ENCODE measurements at places on chromosomes 1 and 21. TPM values are rescaled to one million over a fixed set of nuclear protein-coding genes. Genes with fewer than 3 reads are reported as not detected.

- no peak for DNase-seq
Observed at GRCh38 chr21:21085206-21085605, 87.0 kb downstream of the NCAM2 start.

DNA sequence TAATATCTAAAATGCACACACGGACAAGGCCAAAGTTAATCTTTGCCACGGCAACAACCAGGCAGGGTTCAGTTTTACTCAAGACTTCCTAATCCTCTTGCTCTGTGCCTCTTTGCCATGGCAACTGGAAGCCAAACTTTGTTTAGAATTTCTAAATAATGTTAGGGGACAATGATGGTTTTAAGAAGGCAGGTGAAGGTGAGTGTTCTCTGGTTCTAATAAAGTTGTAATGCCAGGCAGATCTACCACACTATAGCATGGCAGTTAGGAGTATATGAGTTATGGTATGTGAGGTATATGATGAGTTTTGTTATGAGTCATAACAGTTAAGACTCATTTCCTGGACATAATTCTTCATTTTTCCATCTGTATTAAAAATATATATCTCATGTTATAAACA, 2.7 kb downstream of the PTPRC start:
- DNase-seq, result no peak

- no peak for DNase-seq
Observed at GRCh38 chr1:71804140-71804539, 478.2 kb downstream of the NEGR1 start.

DNA sequence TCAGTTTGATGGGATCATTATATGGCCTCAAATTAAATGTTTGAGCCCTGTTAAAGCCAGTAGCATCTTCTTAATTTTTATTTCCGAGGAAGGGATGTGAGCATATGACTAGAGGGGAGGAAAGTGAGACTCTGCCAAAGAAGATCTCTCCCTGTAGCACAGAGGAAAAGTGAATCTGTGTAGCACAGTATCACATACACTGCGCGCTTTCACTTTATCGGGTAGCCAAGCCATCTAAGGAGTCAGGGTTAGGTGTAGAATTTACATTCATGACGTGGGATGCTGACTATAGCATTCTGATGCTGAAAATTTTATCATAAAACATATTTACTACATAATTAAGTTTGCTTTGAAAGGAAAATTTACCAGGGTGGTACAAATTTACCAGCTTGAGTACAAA, 24.0 kb downstream of the LRRC8D start:
- DNase-seq, result no peak

DNA sequence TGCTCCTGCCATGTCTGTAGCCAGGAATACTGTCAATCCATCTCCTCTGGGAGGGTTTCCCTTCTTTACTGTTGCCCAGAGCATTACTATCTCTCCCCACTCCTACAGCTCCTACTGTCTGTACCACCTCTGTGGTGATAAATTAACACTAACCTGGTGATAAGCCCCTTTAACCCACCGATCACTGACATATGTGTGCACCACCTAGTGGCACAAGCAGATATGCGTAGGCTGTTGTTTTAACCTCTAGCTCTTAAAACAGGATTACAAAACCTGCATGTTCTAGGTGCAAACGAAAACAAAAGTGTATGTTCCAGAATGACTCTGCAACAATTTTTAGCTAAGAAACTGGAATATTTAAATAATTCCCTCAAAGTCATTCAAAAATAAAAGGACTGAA, 93.9 kb upstream of the BEND5 start:
- DNase-seq, result no peak

DNA sequence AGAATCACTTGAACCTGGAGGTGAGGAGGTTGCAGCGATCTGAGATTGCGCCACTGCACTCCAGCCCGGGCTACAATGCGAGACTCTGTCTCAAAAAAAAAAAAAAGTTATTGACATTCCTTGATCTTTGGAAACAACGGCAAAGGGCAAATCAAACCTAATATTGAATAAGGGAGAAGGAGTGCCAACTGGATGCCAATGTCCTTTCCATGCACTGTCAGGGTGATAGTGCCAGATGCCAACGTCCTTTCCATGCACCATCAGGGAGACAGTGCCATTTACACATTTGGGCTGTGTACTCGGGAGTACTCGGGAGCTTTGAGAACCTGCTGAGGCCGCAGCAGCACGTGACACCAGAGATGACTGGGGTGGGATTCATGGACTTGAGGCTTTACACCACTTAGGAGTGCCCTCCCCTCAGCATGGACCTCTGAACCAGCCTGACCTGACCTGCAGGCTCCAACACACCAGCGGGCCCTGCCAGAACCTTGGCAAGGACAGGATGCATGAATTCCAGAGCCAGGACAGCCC, 34.5 kb upstream of the SOD1 start:
- no peak for DNase-seq

The S100A12 gene
- total RNA-seq, result not detected

The BEND5 gene
- 2.7 TPM for total RNA-seq

The GPR3 gene
- 0.86 TPM for total RNA-seq

The IGSF3 gene
- 11.7 TPM for total RNA-seq
